ENCODE measurements at places on chromosomes 3 and 15.

DNA sequence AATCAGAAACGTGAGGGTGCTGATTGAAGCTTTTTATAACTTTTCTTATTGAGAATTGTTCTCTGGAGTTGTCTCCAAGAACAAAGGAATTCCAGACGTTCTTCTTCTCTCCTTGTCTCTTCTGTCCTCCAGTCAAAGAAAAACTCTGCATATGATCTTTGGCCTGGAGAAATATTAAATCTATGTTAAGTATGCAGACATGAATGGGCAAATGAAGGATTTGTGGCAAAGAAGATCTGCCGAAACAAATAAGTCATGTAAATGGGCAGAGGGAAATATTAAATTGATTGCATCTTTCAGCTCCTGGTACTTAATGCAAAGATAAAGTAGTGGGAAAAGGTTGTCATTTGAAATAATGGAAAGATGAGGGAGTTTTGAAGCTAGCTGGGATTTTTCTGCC is 74.9 kb downstream of the IGF1R start:
- DNase-seq, result no peak

DNA sequence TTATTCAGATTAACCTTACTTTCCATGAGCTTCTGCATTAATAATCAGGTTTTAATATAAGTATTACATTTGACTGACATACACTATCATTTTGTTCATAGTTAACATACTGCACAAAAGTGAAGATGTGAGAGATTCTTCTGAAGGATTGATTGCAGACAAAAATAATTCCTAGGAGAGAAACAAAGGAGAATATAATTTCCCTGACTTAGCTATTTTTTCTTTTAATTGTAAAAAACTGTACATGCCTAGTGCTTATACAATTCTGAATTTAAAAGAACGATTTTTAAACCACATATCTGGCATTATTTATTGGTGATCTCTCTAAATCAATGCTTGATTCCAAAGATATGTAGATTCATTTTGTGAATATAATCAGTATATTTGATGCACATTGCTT is 11.0 kb upstream of the DCBLD2 start:
- no peak for DNase-seq

DNA sequence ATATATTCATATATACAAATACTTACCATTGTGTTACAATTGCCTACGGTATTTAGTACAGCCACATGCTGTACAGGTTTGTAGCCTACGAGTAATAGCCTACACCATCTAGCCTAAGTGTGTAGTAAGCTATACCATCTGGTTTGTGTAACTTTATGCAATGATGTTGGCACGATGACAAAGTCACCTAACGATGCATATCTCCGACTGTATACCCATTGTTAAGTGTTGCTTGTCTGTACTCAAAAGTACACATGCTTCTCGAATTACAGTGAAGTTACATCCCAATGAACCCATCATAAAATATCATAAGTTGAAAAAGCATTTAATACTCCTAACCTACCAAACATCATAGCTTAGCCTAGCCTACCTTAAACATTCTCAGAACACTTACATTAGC is 327.1 kb downstream of the KBTBD8 start:
- DNase-seq, result no peak

GRCh38 chr3:7651274-7651673 is 790.4 kb downstream of the GRM7 start:
- DNase-seq, result no peak

- DNase-seq, result no peak
These were observed 73.5 kb downstream of the SLC49A4 start for GRCh38 chr3:122868322-122868721.

DNA sequence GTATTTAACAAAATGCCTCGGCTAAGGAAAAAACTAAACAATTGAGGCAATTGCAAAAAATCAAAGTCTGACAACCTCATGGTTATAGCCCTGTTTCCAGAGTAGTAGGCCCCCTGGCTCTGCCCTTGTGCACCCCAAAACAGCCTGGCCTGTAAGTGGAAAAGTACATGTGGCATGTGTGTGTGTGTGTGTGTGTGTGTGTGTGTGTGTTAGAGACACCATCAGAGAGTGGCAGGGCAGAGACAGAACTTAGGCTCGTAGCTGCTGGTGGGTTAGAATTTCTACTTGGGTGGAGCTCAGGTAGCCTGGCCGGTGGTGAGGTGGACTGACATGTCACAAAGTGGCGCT is 14.1 kb upstream of the AHSG start:
- DNase-seq, result no peak

GRCh38 chr3:22704166-22704565 is 499.0 kb upstream of the UBE2E2 start:
- no peak for DNase-seq

DNA sequence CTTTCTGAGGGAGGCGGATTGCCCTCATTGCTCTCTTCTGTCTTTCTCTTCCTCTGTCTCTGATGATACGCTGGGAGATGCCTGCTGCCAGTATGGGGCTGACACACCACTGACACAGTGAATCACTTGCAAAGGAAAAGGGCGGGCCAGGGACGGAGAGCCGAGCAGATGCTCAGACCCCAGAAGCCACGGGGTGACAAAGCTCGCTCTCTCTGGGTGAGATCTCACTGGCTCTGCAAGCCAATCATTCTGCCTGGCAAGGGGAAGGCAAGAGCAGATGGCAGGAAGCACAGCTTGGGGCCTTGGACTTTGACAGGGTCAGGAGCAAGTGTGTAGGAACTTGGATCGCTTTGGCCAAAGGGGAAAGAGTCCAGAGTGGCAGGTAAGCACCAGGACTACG is 198.7 kb downstream of the NTRK3 start:
- no peak for DNase-seq

- no peak for DNase-seq
These were observed 23.9 kb upstream of the HEG1 start for GRCh38 chr3:125079675-125080045.

GRCh38 chr15:36331531-36332275 is 247.7 kb upstream of the CDIN1 start:
- DNase-seq, result no peak

- no peak for DNase-seq
These were observed 655 bp upstream of the RAB11A start for GRCh38 chr15:65868546-65869125.

DNA sequence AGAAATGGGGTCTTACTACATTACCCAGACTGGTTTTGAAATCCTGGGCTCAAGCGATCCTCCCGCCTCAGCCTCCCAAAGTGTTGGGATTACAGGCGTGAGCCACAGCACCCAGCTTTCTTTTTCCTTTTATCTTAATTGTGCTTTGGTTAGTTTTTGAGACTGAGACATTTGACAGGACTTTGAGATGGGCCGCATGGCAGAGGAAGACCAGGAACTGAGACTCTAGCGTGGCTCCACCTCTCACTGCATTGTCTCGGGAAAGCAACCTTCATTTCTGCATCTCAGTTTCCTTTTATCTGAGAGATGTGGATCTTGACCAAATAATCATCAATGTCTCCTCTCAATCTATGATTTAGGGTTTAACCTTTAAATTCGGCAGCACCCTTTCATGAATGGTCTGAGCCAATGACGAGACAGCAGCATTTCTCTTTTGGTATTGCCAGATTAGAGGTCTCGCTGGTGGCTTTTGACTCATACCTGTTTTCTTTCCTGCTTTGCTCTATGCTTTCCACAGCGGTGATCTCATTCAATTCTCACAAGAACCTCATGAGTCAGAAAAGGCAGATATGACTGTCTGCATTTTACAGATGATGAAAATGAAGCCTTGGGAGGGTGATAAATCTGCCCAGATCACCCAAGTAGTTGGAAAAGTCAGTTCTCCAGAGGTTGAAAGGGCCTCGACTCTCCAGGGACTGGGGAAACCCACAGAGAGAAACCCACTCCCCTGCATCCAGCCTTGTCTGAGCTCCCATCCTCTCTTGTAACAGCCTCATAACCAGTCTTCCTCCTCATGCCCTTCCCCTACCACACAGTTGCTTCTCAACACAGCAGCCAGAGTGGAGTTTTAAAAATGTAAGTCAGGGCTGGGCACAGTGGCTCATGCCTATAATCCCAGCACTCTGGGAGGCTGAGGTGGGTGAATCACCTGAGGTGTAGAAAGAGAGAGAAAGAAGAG is 84.8 kb upstream of the FOXB1 start:
- peak; percentile 17 for DNase-seq

- no peak for DNase-seq
These were observed 29.7 kb downstream of the ACSBG1 start for GRCh38 chr15:78204351-78205309.

- DNase-seq, result no peak
These were observed 26.8 kb downstream of the FBXW12 start for GRCh38 chr3:48398701-48399386.

DNA sequence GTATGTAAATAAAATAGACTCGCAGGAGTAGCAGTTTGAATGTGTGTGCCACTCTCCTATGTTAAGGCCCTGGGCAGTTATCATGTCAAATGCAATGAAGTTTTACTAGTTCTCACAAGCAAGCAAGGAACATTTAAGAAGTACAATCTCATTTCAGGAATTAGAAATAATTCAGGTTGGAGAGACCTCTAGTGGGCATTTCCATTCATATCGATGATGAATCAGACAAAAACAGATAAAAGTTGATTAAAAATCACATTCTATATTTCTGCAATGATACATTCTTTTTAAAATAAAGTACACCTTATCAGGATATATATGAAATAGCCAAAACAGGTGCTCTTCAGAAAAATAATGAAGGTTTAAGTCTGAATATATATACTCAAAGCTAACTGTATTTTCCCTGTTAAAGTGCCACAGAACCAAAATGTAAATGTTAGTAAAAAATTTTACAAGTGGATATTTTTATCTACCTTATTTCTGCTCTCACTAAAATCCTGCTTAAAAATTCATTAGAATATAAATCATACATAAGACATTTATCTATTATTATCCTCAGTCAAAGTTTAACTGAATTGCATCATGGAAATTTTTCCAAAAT is 492.4 kb upstream of the FRG2C start:
- no peak for DNase-seq

DNA sequence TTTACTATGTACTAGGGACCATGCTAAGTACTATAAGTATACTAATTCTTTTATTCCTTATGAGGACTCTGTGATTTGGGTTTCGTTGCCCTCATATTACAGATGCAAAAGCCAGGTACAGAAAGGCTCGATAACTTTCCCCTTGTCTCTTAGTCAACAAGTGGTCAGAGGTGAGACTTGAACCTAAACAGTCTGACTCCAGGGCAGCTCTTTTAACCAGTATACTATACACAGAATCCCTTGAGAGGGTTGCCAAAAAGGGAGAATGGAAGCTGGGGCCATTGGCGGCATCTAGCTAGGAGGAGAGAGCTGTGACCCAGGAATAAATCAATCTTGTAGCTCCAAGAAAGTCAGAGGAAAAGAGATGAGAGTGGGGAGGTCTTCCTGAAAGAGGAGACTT is 92.4 kb downstream of the TOP2B start:
- no peak for DNase-seq

DNA sequence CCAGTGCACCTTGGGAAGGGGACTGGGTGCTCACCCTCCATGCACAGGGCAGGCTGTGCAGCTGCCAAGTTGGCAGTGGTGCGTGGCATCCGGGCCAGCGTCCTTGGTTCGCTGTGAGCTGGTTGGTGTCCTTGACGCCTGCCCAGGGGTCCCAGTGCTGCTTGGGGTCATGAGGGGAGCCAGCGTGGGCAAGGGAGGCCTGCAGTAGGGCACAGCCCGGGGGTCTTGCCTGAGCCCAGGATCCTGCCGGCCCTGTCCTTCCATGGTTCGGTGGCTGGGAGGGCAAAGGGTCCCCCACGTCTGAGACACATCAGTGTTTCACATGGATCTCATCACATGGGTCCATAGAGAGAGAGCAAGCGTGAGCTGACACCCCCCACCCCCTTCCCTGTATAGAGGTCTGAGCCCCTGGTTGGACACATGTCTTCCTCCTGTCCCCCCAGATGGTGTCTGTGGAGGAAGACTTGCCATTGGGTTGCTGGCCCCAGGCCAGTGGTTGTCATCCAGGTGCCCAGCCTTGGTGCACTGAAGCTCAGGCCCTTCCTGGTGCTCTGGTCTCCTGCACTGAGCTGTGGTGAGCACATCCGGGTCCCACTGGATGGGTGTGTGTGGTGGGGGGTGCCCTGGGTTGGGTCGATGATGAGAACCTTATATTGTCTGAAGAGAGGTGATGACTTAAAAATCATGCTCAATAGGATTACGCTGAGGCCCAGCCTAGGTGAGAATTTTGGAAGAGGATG is 232.3 kb downstream of the SNRPN start:
- no peak for DNase-seq

DNA sequence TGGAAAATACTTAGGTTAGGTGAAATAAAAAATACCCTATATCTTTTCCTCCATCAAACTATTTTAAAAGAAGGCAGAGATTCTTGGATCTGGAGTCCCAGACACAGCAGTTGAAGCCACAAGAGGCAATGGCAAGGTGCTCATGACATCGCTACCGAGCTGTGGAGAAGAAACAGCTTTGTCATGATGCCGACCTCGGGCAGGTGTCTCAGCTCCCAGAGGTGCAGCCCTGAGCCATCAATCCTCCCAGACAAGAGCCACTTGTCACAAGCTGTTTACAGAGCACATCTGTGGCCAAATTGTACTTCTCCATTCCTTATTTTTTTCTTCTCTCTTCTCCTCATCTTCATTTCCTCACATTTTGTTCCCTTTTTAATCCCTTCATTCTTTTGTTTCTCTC is 50.8 kb downstream of the GPR176 start:
- DNase-seq, result no peak

GRCh38 chr3:8497582-8497981 is 4.0 kb upstream of the LMCD1 start:
- DNase-seq, result no peak

DNA sequence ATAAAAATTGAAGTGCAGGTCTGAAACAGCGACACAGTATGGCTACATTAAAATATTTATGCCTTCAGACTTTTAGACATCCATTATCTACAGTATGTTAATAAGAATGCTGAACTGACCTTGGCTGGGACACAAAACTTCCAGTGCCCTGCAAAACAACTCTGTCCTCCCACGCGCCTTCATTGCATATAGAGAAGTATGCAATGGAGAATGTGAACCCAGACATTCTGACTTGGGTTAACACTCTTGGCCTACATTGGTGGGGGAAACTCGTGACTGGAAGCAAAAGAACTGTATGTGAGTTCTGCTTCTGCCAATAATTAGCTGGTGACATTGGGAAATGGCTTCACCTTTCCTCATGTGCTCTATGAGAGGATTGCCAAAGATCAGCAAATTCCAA is 110.5 kb upstream of the SLC24A5 start:
- no peak for DNase-seq

DNA sequence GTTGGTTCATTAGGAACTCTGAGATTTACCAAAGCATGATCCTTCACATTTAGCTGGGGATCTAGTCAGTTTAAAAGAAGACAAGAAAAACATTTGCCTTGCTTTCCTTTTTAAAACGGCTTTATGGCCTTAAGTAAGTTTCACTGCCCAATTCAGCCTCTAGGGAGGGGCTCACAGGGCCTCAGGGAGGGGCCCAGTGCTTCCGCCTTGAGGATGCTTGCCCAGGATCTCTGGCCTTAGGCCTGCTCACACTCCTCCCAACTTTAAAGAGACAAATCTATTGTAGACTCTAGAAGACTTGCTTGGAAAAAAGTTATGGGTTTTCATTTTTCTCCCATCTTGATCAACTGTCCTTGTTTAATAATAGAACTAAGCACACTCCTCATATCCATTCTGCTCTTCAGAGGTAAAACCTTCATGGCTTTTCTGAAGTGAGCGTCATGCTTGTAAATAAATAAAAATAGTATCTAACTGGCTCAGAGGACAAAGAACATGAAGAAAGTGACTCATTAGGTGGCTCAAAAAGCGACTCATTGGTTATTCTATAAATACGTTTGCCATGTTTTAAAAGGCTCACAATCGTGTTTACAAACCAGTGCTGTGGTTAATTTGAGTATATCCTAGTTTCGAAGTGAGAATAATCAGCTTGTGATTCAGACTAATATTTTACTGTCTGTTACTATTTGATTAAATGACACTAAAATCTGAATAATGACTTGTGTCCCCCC is 13.7 kb downstream of the PDHB start:
- no peak for DNase-seq

GRCh38 chr3:189890496-189890895 is 230.2 kb downstream of the P3H2 start:
- DNase-seq, result no peak
